Gastroesophageal sphincter (tissue), 4 donors: ENCODE measurements at places on chromosomes 2 and 18. TPM values are rescaled to one million over a fixed set of nuclear protein-coding genes. Genes with fewer than 3 reads are reported as not detected.

GREB1 gene
- 5.1 TPM for total RNA-seq

NFATC1 gene
- 17.6 TPM for total RNA-seq

ABCG5 gene
- total RNA-seq, result not detected

MAP3K19 gene
- not detected for total RNA-seq

GRCh38 chr2:86672027-86672545 lies 48.0 kb upstream of the RMND5A start:
- no peak for ATAC-seq

DNA sequence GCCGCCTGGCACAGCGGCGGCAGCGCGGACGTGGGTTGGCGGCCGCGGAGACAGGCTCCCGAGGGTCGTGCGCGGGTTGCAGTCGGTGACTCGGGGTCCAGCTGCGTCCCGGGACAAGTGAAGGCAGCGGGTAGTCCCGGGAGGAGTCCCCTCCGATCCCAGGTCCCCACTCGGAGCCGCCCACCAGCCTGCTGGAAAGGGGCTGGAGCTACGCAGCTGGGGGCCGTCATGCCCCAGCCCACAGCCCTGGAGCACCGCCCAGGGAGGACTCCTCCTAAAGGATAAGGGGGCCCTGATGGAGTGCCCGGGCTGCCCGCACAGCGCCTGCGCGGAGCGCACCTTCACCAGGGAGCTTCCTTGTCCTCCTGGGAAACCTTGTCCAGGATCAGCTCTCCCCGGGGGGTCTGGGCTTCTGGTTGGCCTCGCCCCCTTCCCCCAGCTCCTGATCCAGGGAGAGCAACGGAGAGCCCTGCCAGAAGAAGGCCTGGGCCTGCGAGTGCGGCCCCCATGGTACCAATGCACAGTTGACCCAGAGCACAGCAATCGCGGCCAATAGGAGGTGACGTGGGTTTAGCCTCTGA lies 25.9 kb upstream of the ALPP start:
- no peak for ATAC-seq

GRCh38 chr2:43314299-43314927 lies 88.0 kb upstream of the ZFP36L2 start:
- ATAC-seq, result no peak

DNA sequence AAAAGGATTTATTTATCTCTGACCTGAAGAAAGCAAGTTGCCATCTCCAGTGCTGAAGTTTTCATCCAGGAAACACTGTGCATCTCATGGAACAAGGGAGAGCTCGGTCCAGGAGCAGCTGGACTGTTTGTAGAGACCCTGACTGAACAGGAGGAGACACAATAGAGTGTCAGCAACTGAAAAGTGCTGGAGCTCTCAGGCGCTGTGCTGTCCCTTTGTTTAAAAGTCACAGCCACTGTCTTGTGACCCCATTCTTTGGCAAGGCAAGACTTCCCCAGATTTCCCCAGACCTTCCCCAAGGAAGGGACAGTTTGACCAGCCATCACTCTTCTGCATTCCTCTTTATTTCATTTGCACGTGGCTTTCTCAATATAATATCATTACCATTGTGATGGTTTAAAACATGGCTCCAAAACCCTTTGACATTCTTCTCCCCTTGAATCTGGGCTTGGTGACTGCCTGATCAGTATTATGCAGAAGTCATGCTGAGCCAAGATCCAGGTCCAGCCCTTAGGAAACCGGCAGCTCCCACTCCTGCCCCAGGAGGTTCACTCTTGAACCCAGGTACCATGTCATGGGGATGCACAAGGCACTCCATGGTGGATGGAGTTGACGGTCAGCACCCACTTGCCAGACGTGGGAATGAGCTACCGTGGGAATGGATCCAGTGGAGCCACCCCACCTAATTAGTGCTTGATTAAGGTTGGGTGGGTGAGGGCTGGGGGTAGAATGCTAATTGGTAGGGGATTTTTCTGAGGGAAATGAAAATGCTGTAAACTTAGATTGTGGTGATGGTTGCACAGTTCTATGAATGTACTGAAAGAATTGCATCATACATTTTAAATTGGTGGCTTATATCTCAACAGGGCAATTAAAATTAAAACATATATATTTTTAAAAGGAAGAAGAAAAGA lies 497.9 kb upstream of the RAB6C start:
- no peak for ATAC-seq

GRCh38 chr2:162233197-162233596 lies 10.0 kb downstream of the FAP start:
- no peak for ATAC-seq

DNA sequence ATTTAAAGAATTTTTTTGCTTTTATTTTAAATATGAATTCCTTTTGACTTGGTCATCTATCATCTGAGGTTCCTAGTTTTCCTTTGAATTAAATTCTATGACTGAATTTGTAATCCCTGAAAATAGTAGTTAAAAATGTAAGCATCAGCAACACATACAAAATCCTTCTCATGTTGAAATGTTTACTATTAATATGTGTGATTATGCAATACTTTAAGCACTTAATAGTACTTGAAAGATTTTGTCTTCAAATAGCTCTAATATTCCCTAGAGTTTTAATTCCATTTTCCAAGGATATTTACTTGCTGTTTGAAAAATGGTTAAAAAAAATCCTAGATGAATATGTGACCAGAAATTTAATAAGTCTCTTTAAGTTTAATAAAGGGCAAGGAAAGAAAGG lies 26.6 kb upstream of the SPATS2L start:
- no peak for ATAC-seq

DNA sequence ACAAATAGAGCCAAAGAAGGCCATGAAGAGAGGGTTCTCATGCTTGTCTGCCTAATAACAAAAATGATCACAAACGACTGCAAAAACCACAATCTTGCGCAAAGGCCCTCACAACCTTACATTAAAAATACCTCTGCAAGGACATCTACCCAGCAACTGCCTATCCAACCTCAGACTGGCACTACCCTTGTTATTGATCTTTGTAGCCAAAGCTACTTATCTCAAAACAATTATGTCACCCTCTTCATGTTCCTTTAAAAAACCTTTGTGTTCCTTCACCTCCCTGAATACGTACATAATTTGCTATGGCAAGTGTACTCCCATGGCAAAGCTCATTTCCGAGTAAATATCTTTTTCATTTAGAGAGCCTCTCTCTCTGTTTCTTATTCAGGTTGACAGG lies 44.1 kb downstream of the TMEM163 start:
- no peak for ATAC-seq

DNA sequence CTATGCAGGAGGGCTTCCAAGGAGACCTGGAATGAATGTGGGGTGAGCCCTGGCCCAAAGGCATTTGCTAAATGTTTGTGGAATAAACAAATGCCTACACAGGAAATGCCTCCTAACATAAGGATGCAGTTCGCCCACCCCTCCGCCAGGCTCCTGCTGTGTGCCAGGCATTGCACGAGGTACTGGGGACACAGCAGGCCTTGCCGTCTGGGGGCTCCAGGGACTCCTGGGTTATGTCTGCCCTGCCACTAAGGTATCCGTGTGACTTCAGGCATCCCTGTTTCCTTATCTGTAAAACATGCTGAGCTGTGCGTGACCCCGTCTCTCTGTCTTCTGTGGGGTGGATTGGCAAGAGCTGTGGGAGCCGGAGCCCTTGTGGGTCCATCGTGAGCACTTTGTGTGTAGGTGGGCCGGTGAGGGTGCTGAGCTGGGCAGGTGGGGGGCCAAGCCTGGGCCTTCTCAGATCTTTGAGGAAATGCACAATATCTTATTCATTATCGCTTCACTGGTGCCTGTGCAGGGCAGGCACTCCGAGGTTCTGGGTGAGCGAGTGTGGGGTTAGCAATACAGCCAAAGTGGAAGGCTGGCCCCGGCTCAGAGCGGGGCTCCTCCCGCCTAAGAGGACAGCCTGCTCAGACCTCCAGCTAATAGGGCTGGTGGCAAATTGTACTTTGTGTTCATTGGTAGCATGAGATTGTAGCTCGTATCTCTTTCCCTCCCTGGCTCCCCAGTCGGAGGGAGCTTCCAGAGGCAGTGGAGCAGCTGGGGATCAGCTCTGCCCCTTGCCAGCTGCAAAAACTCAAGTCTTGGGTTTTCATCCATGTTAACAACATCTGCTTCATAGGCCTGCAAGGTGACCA lies 126.8 kb downstream of the GLI2 start:
- ATAC-seq, result no peak
